ENCODE measurements at places on chromosomes 7 and 10.
A peak's percentile ranks its signal among the peaks of the same experiment; 100 is the strongest.

DNA sequence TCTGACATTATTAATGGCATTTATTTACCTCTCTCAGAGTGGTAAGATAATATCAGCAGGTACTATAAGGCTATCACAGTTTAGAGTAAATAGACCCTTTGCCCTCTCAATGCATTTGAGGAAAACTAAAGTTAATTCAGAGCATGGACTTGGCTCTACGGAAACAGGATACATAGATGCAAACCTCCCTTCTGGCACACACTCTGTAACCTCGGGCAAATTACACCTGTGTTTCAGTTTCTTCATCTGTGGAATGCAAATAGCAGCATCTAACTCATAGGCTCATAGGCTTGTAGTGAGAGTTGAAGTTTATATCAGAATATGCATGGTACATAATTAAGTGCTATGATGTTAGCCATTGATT lies 5.6 kb downstream of the RAPGEF5 start:
- DNase-seq = no peak

DNA sequence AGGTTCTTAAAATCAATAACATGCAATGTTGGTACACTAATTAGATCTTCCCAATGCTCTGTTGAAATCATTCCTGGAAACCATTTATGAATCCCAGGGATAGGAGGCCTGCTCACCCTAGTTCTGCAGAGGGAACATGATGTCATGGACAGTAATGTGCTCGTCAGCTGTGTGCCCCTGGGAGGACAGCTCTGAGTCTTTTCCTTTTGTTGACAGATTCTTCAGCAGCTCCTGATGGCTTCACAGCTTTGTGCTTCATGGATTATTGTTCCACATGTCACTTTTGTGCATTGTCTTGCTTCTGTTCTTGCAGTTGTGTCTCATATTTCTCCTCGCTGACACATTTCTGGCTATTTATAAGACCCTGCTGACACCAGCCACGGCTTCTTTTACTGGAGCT lies 367.5 kb downstream of the CCSER2 start:
- no peak for DNase-seq

- DNase-seq = no peak
Observed at GRCh38 chr7:143908120-143908519, 6.1 kb upstream of the TCAF1 start.

DNA sequence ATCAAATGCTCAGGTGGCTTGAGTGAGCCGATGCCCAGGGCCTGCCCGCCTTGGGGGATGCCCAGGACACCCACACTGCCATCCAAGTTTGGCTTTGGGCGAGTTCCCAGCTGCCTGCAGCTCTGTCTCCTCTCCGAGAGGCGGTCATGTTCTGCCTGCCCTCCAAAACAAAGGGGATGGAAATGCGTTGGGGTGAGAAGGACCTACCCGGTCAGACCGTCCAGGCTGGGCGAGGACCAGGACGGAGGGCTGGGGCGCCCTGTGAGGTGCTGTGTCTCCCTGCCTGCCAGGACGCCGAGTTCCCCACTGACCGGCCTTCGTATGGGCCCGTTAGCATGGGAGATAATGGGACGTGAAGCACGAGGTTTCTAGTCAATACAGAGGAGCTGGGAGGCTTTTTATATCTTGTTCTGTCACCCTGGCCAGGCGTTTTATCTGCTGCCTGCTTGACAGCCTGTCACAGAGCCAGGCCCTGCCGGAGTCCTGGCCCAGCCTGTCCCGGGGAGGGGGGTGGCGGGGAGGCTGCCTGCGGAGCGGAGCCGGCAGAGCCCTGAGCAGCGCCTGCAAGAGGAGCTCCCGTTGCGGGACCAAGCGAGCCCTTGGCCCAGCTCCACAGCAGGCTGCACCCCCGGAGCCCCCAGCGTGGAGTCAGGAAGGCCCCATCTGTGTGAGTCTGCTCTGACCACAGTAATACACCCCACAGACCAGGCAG lies 22.0 kb upstream of the ELFN1 start:
- DNase-seq = no peak

DNA sequence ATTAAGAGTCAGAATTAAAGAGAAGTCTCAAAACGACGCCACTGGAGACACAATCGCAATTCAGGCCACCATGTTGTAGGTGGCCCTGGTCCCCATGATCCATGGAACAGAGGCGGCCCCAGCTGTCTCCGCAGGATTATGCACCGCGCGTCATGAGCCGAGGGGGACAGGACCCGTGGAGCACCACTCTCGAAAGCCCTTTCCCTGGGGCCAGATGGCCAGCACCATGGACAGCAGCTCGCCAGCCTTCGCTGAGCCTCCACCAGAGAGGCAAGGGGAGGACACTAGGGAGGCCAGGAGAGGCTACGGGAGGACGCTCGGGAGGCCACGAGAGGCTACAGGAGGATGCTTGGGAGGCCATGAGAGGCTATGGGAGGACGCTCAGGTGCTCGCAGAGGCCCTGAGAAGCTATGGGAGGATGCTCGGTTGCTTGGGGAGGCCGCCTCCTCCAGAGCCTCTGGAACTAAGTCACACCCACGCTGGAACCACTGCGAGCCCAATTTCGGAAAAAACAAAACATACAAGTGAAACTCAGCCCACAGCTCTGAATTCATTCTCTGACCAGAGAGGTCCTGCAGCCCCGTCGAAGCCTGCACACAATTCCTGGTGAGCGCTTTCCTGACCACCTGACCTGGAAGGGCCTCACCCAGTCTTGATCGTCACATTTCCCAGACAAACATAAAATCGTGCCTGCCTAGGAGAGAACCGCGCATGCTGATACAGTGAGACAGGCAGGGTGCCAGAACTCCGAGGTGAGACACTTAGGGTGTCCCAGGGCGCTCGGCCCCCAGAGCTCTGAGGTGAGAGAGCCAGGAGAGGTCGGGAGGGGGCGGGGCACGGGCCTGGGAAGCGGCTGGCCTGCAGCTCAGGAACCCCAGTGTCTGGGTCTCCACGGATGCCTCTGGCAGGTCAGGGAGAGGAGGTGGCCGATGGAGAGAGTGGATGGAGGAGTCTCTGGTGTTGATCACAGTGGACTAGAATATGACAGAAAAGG lies 224.4 kb downstream of the PTPRN2 start:
- no peak for DNase-seq

- DNase-seq = peak; percentile 7
Observed at GRCh38 chr7:92824901-92825480, 11.4 kb downstream of the CDK6 start.

GRCh38 chr10:57955076-57955475 lies 312.6 kb downstream of the IPMK start:
- peak; percentile 71 for DNase-seq
